Thyroid gland (tissue), 4 donors: ENCODE measurements at places on chromosomes 5 and 9.

DNA sequence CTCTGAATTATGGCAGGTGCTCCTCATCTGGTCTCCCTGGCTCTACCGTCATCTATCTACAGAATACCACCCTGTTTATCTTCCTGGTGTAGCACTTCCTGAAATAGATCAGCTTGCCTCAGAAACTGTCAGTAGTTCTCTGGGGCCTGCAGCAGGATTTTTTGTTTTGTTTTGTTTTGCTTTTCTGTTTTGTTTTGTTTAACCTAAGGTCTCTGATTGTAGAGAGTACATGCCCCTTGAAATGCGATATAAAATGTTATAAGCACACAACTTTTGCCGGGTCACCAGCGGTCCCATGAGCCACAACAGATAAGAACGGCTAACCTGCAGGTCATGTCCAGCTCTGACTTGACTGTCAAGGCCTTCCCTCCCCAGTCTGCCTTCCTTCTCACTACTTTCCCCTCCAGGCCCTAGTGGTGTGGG lies 26.6 kb upstream of the CREBRF start:
- H3K36me3 ChIP-seq = no peaks in the 10 kb centered on the region
- peaks cover 39% of the 10 kb centered on the region for H3K4me1 ChIP-seq
- DNase-seq = no peak
- no peaks in the 10 kb centered on the region for H3K27me3 ChIP-seq
- H3K27ac ChIP-seq = peak overlapping the region; percentile 56
- H3K4me3 ChIP-seq = no peak overlapping the region

DNA sequence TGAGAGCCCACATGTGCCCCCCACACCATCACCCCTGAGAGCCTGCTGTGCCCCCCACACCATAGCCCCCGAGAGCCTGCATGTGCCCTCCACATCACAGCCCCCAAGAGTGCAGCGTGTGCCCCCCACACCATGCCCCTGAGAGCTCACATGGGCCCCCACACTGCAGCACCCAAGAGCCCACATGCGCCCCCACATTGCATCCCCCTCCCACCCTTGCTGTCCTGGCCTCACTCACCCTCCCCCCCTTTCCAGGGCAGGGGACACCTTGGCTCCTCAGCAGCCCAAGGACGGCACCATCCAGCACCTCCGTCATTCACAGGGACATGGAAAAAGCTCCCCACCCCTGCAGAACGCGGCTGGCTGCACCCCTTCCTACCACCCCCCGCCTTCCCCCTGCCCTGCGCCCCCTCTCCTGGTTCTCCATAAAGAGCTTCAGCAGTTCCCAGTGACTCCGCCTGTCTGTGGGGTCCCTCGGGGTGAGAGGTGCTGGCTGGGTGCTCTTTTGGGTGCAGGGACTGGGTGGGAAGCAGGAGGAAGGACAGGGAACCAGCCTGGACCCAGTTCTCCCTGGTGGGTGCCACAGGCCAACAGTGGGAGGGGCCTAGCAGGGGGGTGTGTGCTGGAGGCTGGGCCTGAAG lies 5.0 kb downstream of the LCN1 start:
- no peaks in the 10 kb centered on the region for H3K27me3 ChIP-seq
- no peak for DNase-seq
- H3K27ac ChIP-seq = no peak overlapping the region
- no peaks in the 10 kb centered on the region for H3K36me3 ChIP-seq
- H3K4me1 ChIP-seq = no peaks in the 10 kb centered on the region
- H3K4me3 ChIP-seq = no peak overlapping the region

DNA sequence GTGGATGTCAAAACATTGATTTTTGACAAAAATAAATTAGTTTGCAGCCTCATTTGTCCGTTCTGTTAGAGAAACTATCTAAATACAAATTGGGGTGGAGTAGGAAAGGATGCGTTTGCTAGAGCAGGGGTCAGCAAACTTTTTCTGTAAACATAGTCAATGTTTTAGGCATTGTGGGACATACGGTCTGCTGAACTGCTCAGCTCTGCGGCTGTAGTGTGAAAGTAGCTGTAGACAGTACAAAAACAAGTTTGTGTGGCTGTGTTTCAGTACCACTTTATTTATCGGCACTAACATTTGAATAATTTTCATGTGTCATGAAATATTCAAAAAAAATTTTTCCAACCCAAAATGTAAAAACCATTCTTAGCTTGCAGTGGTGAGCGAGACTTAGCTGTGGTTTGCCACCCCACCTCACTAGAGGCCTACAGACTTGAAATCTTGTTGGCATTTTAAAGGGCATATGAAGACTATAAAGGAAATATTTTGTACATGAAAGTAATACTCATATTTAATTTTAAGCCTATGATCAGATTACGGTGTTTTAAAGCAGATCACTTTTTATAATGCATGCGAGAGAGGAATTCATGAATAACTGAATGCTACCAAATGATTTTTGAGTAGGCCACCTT lies 151.0 kb upstream of the PCA3 start:
- H3K36me3 ChIP-seq = no peaks in the 10 kb centered on the region
- no peak for DNase-seq
- H3K4me1 ChIP-seq = no peaks in the 10 kb centered on the region
- H3K27me3 ChIP-seq = no peaks in the 10 kb centered on the region
- no peak overlapping the region for H3K4me3 ChIP-seq

- no peaks in the 10 kb centered on the region for H3K36me3 ChIP-seq
- no peaks in the 10 kb centered on the region for H3K4me1 ChIP-seq
- H3K27me3 ChIP-seq = no peaks in the 10 kb centered on the region
Observed at GRCh38 chr5:150081541-150082283, 4.6 kb downstream of the CSF1R start.

DNA sequence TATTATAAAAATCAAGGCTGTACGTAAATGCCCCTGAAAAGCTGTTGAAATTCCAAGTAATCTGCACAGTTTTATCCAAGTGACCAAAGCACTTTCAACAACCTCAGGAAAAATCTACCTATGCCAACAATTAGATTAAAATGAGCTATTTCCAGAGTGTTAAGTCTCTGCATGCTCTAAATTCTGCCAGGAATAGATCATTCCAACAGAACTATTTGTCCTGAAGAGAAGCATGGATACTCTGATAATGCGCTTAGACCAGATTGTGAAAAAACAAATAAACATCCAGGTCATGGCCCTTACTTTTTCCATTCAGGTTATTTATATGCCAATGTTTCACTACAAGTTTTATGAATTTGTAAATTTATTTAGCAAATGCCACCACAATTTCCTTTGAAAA lies 59.1 kb downstream of the PLK2 start:
- no peaks in the 10 kb centered on the region for H3K36me3 ChIP-seq
- H3K4me1 ChIP-seq = no peaks in the 10 kb centered on the region
- DNase-seq = no peak

DNA sequence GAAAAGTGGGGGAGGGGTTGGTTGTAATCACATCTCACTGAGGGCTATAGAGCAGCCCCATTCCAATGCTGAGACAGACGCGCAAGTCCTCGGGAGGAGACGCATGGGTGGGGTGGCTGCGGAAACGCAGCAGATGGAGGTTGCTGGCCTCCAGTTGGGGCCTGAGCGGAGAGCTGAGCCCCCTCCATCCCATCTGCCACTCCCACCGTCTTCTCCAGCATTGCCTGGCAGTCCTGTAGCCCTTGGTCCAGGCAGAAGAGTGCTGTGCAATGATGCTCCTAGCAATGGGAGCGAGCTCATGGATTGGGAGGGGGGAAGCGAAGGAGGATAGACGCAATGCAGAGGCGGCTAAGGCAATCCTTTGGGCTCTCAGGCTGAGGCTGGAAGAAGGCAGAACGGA lies 79.4 kb upstream of the GLRA1 start:
- no peak for DNase-seq
- no peaks in the 10 kb centered on the region for H3K27me3 ChIP-seq
- no peak overlapping the region for H3K4me3 ChIP-seq
- H3K27ac ChIP-seq = no peak overlapping the region

DNA sequence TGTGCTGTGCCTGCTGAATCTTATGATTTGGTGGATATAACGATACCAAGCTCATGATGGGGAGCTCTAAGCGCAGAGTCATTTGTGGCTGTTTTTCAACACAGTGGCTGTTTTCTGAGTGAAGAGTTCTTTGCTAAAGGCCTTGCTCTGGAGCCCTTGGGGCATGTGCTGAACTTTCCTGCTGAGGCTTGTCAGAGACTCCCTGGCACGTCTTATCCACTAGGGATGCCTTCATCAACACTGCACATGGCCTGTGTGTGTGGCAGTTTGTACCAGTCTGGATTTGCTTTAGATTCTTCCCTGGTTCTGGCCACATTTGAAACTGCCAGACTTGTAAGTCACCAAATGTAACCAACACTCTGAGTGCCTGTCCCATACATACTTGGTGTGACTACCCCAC lies 188.2 kb downstream of the DMRT2 start:
- H3K27me3 ChIP-seq = no peaks in the 10 kb centered on the region
- no peaks in the 10 kb centered on the region for H3K36me3 ChIP-seq
- no peaks in the 10 kb centered on the region for H3K4me1 ChIP-seq
- DNase-seq = no peak
- H3K27ac ChIP-seq = no peak overlapping the region

- no peak overlapping the region for H3K4me3 ChIP-seq
- no peak for DNase-seq
- H3K4me1 ChIP-seq = no peaks in the 10 kb centered on the region
- no peaks in the 10 kb centered on the region for H3K27me3 ChIP-seq
- no peaks in the 10 kb centered on the region for H3K36me3 ChIP-seq
Observed at GRCh38 chr9:119333507-119334229, 35.6 kb downstream of the BRINP1 start.

DNA sequence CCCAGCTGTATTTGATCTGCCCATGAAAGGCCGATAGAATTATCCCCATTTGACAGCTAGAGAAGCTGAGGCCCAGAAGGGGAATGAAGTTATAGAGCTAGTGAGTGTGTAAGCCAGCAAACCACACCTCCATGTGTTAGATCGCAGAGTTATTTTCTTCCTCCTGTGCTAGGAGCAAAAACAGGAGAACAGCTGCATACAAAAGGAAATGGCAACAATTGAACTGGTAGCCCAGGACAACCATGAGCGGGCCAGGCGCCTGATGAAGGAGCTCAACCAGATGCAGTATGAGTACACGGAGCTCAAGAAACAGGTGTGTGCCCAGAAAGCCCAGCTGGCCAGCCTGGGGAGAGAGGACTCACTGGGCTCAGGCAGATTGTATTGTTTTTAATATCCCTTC lies 30.4 kb downstream of the RAB14 start:
- DNase-seq = no peak
- H3K27ac ChIP-seq = no peak overlapping the region
- H3K4me3 ChIP-seq = no peak overlapping the region
- H3K27me3 ChIP-seq = no peaks in the 10 kb centered on the region
- peaks cover 7% of the 10 kb centered on the region for H3K36me3 ChIP-seq

GRCh38 chr9:104090578-104090977 lies 3.5 kb upstream of the SMC2 start:
- peaks cover 10% of the 10 kb centered on the region for H3K4me1 ChIP-seq
- no peaks in the 10 kb centered on the region for H3K27me3 ChIP-seq
- H3K27ac ChIP-seq = no peak overlapping the region
- H3K4me3 ChIP-seq = no peak overlapping the region

GRCh38 chr9:113355040-113355596 lies 5.8 kb downstream of the BSPRY start:
- H3K27me3 ChIP-seq = no peaks in the 10 kb centered on the region
- H3K4me1 ChIP-seq = peaks cover 11% of the 10 kb centered on the region
- H3K27ac ChIP-seq = no peak overlapping the region
- H3K36me3 ChIP-seq = no peaks in the 10 kb centered on the region
- no peak for DNase-seq

GRCh38 chr5:1110307-1111240 lies 1.3 kb downstream of the SLC12A7 start:
- DNase-seq = peak; percentile 73
- peak overlapping the region; percentile 85 for H3K27ac ChIP-seq
- peak overlapping the region; percentile 96 for H3K4me3 ChIP-seq
- no peaks in the 10 kb centered on the region for H3K27me3 ChIP-seq
- no peaks in the 10 kb centered on the region for H3K36me3 ChIP-seq
- peaks cover 10% of the 10 kb centered on the region for H3K4me1 ChIP-seq

- peaks cover 65% of the 10 kb centered on the region for H3K4me1 ChIP-seq
- DNase-seq = peak; percentile 79
- peak overlapping the region; percentile 98 for H3K27ac ChIP-seq
- no peaks in the 10 kb centered on the region for H3K36me3 ChIP-seq
- H3K4me3 ChIP-seq = peak overlapping the region; percentile 5
- no peaks in the 10 kb centered on the region for H3K27me3 ChIP-seq
Observed at GRCh38 chr9:131395157-131396098, 1.5 kb downstream of the PRRC2B start.

DNA sequence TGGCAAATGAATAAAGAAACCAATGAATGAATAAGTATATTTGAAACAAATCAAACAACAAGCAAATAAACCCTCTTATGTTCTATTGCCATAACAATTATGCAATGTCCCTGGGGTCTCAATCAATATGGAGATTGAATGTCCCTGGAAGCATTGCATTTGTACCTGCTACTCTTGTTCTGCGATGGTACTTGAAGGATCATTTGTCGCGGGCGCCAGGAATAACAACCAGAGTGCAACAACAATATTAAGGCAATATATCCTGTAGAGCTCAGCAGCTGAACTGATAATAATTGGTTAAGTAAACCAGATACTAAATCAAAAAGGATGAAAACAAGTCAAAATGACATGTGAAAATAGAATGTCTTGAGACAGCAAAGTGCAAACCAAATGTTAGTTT lies 1001.9 kb upstream of the NUDT12 start:
- no peak overlapping the region for H3K27ac ChIP-seq
- no peaks in the 10 kb centered on the region for H3K36me3 ChIP-seq
- no peak overlapping the region for H3K4me3 ChIP-seq
- no peaks in the 10 kb centered on the region for H3K27me3 ChIP-seq
- no peak for DNase-seq

DNA sequence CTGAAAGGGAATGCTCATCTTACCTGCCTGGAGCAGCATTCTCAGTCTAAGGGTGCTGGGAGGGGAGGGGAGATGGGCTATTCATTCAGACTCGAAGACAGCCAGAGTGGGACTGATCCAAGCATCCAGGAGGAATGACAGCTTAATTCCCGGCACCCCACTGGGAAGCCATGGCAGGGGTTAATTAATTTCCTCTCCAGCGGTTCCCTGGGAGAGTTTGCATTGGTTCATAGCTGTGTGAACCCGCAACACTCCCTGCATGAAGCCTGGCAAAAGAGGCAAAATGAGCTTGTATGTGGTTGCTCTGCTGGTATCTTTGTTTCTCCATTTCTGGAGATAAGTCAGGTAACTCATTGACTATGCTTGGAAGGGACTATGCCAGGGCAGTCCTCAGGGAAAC lies 401.0 kb upstream of the SLC24A2 start:
- H3K27ac ChIP-seq = no peak overlapping the region
- no peak overlapping the region for H3K4me3 ChIP-seq
- no peak for DNase-seq
- H3K27me3 ChIP-seq = no peaks in the 10 kb centered on the region

GRCh38 chr5:150853561-150853960 lies 7.2 kb downstream of the IRGM start:
- H3K4me1 ChIP-seq = no peaks in the 10 kb centered on the region
- no peak overlapping the region for H3K27ac ChIP-seq
- H3K27me3 ChIP-seq = no peaks in the 10 kb centered on the region
